ENCODE measurements at places on chromosomes 4 and X.

DNA sequence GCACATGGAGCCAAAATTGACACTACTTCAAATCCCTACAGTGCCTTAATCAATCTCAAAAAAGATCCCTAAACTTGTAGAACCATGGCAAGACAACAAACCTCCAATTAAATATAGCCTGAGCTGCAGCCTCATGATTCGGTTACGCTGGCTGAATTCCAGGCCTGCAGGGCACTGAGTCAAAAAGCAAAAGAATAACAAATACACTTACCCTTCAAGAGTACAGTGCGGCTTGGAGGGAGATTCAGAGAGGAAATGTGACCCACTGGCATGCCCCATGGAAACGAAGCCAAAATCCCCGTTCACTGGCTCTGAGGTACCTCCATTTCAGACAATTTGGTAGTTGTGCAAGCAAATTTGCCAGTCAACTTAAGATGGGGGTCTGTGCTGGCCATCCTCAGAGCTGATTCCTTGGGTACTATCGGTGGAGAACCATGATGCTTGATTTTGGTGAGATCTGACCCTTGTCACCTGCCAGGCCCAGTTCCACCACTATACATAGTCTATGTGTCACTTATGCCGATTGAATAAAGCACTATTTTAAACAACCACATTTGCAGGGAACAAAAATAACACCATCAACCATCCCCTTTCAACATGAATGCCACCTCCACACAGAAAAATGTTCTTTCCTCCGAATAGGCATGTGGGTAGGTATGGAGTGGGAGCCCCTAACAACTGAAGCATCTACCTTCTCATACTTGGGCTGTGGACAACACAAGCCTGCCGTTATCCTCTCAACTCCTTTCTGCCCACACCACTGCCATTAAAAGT is 2.1 kb downstream of the C4orf54 start:
- DNase-seq, result no peak

DNA sequence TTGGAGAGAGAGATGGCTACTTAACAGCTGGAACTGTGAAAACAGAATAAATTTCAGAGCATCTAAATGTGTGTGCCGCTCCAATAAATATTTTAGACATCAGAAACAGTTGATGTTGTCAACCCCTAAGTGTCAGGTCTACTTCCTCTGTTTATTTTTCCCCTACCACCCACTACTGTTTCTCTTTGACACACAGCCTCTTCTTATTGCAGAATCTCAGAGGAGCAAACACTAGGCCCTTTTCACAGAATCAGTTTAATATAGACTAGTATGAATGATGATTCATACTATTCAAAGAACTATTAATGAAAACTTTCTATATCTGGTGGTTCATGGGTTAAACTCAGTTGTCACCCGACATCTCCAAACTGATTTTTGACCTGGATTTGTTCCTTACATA is 33.9 kb downstream of the NAA11 start:
- no peak for DNase-seq

DNA sequence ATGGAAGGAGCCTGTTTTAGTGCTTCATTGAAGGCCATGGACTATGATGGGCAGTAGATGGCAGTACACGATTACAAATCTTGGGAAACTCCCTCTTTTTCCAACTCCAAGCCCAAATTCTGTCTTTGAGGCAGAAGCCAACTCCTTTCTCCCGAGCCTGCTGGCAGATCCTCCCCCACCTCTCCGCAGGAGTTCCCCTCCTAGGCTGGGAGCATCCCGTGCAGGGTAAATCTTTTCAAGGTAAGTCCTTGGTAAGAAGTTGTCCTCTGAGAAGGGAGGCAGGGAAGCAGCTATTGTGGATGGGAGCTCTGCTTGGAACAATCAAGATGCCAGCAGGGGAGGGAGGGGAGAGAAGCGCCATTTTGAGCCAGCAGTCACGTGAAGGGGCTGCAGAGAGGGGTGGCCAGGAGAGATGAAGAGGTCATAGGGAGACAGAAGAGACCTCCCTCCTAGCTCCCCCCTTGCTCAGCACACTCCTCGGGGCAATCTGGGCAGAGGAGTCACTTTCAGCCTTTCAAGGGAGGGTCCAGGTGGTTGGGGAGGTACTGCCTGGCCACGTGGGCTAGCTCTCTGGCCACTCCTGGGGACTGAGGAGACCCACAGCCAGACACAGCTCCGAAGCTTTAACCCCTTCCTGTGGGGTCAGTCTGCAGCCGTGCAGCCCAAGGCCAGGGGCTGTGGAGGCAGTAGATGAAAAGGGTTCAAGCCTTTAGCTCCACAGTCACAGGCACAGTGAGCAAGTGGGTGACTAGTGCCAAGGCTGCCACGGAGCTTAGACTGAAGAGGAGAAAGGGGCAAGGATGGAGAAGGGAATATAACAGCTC is 9.6 kb downstream of the CC2D2A start:
- peak; percentile 22 for DNase-seq

DNA sequence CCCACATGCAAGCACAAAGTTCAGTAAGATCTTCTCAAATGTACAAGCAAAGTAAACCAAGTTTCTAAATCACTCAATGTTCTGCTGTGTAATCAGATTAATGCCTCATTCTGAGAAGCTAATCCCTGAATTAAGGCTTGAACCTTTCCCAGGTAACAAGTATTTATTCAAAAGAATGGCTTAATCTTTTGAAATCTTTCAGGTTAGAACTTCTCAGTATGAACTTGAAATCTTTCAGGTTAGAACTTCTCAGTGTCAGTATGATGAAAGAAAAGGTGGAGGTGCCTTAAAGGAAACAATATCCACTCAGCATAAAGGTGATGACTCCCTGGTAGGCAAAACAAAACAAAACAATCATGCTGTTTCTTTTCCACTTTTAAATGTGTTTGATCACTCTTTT is 29.0 kb downstream of the TMPRSS11B start:
- DNase-seq, result no peak

Measured in MV-4-11 (cell line).